ENCODE measurements at places on chromosomes 16 and 17.

- DNase-seq = no peak
Observed at GRCh38 chr16:19559242-19559910, 3.9 kb downstream of the VPS35L start.

- DNase-seq = no peak
Observed at GRCh38 chr16:22810226-22810625, 3.7 kb upstream of the HS3ST2 start.

DNA sequence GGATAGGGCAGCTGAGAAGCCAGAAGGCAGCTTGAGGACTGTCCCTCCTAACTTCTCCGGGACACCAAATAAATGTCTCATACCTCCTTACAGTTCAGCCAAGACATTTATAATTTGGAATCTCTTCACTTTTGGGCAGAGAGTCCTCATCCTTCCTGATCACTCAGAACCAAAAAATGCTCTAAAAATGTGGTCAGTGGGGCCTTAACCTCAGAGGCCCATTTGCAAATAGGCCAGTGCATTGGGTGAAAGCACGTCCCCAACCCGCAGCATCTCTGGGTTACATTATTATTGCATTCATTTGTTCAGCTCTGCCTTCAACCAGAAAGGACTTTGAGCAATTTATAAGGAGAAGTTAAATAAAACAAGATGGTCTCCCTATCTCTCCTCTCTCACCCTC, 112.4 kb upstream of the IRX3 start:
- DNase-seq = no peak

GRCh38 chr17:37312137-37312923, 63.5 kb upstream of the C17orf78 start:
- no peak for DNase-seq

DNA sequence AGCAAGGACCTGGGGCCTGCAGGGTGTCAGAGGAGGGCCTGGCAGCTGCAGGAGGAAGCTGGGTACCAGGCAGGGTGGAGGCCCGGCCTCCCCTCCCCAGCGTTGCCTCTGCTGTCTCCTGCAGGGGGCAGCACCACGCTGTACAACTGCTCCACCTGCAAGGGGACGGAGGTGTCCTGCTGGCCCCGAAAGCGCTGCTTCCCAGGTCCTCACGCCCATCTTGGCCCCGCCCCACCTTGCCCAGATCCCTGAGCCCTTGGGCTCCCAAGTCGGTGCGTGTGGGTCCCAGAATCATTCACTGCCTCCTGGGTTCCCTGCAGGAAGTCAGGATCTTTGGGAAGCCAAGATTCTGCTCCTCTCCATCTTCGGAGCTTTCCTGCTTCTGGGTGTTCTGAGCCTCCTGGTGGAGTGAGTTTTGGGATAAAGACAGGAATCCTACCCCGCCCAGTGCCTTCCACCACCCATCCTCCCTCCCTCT, 1.2 kb downstream of the TMEM95 start:
- DNase-seq = peak; percentile 75

DNA sequence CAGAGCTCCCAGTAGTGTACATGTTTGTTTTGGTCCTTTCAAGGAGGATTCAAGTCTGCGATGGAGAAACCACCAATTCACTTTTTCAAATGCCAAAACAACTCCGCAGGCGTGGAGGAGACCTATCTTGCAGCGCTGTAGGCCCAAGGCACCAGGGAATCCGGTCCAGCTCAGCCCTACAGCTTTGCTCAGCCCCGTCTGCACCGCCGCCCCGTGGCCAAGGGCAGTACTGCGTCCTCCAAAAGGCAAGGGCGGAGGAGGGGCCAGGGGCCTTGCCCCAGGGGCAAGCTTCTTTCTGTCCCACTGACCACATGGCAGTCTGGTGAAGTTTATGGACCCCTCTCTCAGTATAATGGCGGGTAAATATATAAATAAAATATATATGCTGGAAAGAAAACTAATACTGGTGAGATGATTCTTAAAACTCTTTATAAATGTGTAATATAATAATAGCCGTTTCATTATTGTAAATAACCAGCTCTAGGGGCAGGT, 709 bp upstream of the CD300LG start:
- peak; percentile 54 for DNase-seq

- no peak for DNase-seq
Observed at GRCh38 chr17:41679740-41680425, 8.8 kb upstream of the EIF1 start.

DNA sequence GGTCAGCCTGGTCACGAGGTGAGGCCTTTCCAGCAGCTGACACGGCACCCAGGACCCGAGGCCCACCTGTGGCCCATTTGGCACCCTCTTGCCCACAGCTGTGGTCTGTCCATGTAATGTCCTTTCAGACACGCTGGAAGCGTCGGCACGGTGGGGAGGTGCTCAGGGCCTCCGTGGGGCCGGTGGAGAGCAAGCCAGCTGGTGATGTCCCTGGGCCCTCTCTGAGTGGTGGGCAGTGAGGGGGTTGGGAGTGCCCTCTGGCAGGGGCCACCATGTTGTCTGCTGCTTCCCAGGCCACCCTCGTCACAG, 97.3 kb upstream of the ZNF469 start:
- no peak for DNase-seq

DNA sequence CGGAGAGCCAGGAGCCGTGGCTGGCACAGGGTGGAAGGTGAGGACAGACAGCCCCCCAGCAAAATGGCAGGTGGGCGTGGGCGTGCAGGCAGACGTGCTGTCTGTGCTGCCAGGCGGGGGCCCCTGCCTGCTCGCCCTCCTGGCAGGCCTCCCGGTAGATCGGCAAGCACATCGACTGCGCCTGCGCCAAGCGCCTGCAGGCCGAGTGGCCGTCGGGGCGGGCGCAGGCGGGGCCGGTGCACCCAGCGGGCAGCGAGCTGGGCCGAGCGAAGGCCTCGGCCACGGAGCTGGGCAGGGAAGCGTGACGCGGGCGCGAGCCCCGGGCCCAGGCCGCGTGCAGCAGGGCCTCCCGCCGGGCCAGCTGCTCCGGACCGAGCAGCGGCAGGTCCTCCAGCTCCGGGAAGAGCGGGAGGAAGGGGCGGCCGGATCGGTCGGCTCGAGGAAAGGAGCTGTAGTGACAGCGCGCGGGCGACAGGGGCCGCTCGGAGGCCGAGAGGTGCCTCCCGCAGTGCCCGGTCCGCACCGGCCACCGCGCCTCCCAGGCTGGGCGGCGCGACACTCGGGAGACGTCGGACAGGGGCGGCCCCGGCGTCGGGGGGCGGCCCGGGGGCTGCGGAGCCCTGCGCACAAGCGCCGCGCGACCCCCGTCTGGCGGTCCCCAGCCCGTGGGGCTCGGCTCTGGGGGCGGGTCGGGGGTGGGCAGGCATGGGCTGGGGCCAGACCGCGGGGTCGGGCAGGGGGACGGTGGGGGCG, 16.9 kb downstream of the GRIN2C start:
- DNase-seq = no peak

- no peak for DNase-seq
Observed at GRCh38 chr17:80675438-80676095, 130.9 kb downstream of the RPTOR start.

GRCh38 chr16:13997933-13998332, 73.2 kb upstream of the MRTFB start:
- no peak for DNase-seq

DNA sequence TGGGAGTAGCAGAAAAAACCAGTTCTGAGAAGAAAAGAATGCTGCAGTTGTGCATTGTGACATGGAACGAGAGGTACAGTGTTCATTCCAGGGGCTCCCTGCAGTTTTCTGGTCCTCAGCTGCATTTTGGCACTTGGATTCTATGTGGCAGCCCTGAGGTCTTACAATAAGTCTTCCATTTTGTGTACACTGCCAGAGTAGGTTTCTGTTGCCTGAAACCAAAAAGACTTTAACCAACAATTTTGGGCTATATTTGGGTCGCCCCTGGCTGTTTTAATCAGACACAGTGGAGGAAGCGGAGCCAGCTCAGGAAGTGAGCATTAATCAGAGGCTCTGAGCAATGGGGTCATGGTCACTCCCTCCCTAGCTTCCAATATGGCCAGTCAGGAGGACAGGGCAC, 15.7 kb downstream of the DYNLRB2 start:
- no peak for DNase-seq

DNA sequence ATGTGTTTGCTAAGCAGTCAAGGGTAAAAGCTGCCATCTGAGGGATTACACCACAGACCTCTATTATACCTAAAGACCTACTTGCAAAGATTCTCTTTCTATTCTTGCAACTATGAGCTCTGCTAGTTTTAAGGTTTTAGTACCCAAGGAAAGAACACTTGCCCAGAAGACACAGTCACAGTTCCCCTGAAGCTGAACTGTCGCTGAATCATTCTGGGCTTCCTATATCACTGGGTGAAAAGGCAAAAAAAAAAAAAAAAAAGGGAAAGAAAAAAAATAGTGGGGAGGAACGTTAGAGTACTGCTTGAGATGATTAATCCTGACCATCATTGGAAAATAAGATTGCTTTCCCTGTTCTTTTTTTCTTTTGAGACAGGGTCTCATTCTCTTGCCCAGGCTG, 37.9 kb downstream of the LYRM1 start:
- no peak for DNase-seq

DNA sequence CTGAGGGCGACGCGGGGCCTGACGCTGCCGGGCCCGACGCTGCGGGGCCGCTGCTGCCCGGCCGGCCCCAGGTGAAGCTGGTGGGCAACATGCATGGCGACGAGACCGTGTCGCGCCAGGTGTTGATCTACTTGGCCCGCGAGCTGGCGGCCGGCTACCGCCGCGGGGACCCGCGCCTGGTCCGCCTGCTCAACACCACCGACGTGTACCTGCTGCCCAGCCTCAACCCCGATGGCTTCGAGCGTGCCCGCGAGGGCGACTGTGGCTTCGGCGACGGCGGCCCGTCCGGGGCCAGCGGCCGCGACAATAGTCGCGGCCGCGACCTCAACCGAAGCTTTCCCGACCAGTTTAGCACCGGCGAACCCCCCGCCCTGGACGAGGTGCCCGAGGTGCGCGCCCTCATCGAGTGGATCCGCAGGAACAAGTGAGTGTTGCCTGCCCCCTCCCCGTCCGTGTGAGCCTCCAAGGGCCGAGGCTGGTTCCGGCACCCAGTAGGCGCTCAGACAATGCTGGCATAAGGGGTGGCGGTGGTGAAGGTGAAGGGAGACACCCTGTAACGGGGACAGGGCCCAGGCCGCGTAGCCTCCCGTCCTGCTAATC, 676 bp downstream of the CPD start:
- no peak for DNase-seq

- no peak for DNase-seq
Observed at GRCh38 chr17:77019893-77020379, 120.8 kb upstream of the SEC14L1 start.

DNA sequence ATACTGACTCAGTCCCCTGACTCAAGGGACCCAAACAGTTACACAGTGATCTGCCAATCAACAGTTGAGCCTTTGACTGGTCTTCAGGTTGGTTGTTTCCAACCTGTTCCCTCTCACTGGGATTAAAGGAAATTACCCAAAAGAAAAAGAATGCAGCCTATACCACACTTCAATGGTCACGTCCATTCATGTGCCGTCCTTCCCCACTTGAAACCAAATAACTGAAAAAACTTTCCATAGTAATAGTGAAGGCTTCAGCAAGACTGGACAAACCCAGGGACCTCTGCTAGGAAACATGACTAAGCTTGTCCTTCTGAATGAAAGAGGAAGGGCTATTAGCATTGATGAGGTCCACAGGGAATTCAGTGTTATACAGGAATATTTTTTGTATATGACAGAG, 30.6 kb downstream of the MRPS23 start:
- DNase-seq = no peak

Data from T follicular helper cell (primary cell).